ENCODE measurements at places on chromosomes 2 and 18.

GRCh38 chr2:217970206-217970605 is 32.6 kb downstream of the TNS1 start:
- no peak for DNase-seq

- no peak for DNase-seq
These were observed 50.1 kb downstream of the CDH19 start for GRCh38 chr18:66553824-66554223.

- no peak for DNase-seq
These were observed 325.6 kb downstream of the TXNL1 start for GRCh38 chr18:56312551-56313335.

DNA sequence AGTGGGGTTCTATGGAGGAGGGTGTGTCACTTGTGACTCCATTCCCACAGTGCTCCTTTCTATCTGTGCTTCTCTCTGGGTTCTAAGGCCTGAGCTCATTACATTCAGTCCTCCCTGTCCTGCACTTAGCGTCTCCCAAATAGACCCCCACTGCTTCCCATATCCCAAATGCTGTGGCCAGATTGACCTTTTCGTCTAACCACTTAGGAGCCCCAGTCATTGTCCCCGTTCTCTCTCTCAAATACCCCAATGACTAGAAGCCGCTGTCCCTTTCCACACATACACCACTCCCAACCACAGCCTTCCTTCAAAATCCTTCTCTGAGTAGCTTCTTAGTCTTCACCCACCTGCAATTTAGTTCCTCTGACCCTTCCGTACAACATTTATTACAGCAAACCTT is 146.5 kb downstream of the TRIM43 start:
- no peak for DNase-seq

- DNase-seq = no peak
These were observed 437.6 kb downstream of the ZEB2 start for GRCh38 chr2:144082327-144082726.

- no peak for DNase-seq
These were observed 835.9 kb upstream of the CHAC2 start for GRCh38 chr2:52931660-52932059.

GRCh38 chr2:241291153-241291552 is 24.3 kb downstream of the HDLBP start:
- no peak for DNase-seq

GRCh38 chr2:52668724-52669123 is 1098.9 kb upstream of the CHAC2 start:
- DNase-seq = no peak

- DNase-seq = no peak
These were observed 2.2 kb downstream of the IL1RN start for GRCh38 chr2:113129519-113130078.

DNA sequence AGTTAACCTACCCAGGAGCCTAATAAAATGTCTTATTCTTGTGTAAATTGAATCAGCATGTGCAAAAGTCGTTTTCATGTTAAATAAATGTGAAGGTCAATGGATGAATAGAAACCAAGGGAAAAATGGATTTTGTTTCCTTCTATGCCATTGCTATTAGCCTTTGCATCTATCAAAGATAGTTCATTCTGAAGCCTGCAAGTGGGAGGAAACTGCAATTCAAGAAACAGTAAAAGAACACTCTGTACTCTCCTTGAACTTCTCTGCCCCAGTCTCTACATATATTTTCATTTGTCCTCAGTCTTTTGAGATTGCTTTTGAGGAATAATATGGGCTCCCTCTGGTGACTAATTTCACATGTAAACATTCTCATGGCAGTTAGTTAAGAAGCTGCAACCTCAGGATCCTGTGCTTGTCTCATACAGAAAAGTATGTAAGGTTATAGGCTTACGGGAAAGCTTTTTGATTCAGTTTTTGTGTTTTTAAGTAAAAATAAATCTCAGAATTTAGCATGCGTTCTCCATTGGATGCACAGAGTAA is 1590.0 kb upstream of the LRRTM1 start:
- peak; percentile 55 for DNase-seq

DNA sequence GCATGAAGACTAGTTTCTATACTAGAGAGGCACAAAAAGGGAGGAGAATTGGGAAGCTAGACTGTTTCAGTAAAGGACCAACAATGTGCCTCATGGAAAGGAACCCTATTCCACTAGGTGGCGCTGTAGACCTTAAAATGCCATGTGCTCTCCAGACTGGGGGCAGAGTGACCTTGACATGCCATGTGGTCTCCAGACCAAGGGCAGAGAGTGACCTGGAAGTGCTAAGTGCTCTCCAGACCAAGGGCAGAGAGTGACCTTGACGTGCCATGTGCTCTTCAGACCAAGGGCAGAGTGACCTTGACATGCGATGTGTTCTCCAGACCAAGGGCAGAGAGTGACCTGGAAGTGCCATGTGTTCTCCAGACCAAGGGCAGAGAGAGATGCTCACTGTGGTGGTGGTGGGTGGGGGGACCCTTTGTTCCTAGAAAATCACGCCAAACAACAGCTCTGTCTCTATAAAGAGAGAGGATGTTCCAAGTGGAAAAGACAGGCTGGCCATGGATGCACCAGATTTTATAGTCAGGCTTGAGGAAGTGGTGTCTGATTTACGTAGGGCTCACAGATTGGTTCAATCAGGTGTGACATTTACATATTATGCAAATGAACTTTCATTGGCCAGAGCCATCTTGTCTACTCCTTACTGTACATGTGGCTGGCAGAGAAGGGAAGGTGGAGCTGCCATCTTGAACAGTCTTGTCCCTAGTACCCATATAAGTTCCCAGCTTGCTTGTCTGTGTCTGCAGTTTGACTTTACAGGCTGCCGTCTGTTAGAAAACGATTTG is 344.0 kb upstream of the DDX18 start:
- DNase-seq = peak; percentile 37

DNA sequence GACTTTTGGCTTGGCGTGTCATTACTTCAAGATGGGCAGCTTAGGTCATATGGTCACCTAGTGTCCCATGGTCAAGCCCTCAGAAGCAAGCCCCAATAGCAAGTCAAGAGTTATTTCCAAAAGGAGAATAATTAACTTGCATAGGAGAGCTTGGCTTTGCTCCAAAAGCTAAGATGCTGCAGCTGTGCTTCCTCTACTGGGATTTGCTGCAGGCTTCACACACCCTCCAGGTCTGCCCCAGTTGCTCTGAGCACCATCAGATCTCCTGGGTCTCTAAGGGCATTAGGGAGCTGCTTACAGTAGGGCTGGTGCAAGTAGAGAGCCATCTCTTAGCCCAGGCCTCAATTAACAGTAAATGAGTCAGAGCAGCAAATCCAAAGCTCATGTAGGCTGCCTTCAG is 46.6 kb downstream of the THUMPD2 start:
- no peak for DNase-seq

- DNase-seq = no peak
These were observed 153.7 kb downstream of the PRKCE start for GRCh38 chr2:45804987-45805755.

- DNase-seq = no peak
These were observed 8.2 kb downstream of the WDR54 start for GRCh38 chr2:74429487-74430451.

GRCh38 chr2:96131813-96132745 is 6.2 kb downstream of the ASTL start:
- DNase-seq = no peak

GRCh38 chr2:136375017-136375901 is 257.3 kb upstream of the CXCR4 start:
- DNase-seq = no peak

DNA sequence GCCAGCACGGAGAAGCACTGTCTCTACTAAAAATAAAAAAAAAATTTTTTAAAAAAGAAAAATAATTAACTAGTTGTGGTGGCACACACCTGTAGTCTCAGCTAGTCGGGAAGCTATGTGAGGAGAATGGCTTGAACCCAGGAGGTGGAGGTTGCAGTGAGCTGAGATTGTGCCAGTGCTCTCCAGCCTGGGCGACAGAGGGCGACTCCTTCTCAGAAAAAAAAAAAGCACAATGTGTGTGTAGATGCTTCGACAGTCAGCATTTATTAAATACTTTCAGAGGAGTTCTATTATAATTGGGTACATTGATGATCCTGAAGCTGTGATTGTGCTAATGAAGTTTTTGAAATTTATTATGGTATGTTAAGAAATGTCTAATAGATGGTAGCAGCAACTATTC is 46.5 kb downstream of the XIRP2 start:
- no peak for DNase-seq

DNA sequence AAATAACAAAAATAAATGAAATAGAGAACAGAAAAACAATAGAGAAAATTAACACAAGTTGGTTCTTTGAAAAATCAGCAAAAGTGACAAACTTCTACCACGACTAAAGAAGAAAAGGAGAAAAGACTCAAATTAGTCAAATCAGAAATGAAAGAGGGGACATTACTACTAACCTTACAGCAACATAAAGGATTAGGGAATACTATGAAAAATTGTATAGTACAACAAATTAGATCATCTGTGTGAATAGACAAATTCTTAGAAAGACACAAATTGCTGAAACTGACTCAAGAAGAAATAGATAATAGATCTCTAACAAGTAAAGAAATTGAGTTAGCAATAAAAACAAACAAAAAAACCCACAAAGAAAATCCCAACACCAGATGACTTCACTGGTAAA is 48.5 kb upstream of the PGAP1 start:
- no peak for DNase-seq

GRCh38 chr18:66616523-66616983 is 12.7 kb upstream of the CDH19 start:
- DNase-seq = peak; percentile 12

- no peak for DNase-seq
These were observed 345.2 kb upstream of the RND3 start for GRCh38 chr2:150832686-150833085.

- no peak for DNase-seq
These were observed 125.4 kb downstream of the MGAT5 start for GRCh38 chr2:134379293-134379692.

GRCh38 chr2:216775043-216775453 is 79.7 kb upstream of the IGFBP5 start:
- peak; percentile 97 for DNase-seq

DNA sequence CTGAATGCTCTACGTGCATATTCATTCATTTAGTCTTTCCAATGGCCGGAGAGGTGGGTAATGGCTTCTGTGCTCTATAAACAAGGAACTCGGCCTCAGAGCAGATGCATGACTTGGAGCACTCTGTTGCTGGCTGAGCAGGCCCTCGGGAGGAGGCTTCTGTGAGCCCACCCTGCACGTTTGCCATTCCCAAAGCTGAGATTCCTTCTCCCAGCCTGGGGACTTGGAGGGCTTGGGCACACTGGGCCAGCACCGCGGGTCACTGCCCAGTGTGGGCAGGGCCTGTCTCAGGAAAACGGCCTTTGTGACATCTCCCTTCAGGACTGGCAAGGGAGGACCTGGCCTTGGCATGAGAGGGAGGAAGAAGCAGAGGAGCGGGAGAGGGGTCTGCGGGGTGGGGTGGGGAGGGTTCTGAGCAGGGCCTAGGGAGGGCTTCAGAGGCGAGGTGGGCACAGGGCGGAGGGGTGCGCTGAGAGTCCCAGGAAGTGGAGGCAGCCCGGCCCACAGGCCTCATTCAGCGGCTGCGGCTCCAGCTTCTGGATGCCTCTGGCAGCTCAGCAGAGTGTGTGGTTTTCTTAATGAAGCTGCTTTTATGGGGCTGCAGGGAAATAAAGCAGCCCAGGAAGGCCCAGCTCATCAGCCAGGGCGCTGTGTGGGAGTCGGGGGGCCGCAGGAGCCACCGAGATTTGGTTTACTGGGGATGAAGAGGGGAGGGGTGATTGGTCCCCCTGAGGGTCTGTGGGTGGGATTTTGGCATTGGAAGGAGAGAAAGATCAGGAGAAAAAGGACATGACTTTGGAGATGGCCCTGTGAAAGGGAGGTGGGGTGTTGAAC is 51.7 kb upstream of the OTOF start:
- DNase-seq = no peak

DNA sequence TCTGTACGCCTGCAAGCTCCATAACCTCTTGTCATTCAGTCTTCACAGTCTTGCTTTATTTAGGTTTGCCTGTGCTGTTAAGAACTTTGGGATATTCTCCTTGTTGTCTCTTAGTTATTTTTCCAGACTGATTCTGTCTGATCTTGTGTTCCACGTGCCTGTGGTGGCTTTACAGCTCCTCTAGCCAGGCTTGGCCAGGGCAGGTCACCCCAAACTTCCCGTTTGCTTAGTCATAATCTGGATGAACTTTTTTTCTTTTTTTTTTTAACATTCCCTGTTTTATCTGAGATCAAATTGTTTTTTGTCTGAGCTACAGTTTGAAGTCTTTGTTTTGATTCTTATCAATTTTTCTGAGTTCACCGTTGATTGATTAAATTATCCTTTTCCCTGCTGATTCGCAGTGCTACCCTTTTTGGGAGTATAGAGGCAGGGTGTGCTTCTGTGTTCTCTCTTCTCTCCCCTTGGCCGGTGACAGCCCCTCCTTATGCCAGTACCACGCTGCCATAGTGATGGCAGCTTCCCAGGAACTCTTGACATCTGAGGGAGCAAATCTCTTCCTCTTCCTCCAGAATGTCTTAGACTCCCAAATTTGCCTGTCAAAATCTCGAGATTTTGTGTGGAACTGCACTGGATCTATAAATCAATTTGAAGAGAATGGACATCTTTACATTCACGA is 2.5 kb downstream of the SP100 start:
- no peak for DNase-seq

- DNase-seq = no peak
These were observed 224.1 kb upstream of the DPP10 start for GRCh38 chr2:114218383-114218782.

- no peak for DNase-seq
These were observed 585.0 kb upstream of the HS6ST1 start for GRCh38 chr2:128903637-128904036.

- no peak for DNase-seq
These were observed 29.1 kb downstream of the ACVR2A start for GRCh38 chr2:147873859-147874483.

DNA sequence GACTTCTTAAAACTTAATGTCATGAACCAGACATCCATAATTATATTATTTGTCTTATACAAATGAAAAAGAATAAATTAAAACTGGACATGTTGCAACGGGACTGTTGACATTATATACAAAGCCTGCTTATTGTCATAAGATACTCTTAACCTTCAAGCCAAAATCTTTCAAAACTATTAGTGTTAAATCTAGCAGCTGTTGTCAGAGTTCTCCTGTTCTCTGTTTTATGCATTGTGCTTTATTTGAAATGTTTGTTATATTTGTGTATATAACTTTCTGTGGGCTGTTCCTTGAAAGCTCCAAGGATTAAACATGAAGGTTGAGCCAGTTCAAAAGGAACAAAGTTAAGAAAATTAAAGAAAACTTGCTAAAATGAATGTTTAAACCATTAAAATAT is 335.5 kb upstream of the NT5C1B start:
- DNase-seq = no peak

GRCh38 chr2:2158189-2158826 is 172.8 kb downstream of the MYT1L start:
- DNase-seq = no peak

DNA sequence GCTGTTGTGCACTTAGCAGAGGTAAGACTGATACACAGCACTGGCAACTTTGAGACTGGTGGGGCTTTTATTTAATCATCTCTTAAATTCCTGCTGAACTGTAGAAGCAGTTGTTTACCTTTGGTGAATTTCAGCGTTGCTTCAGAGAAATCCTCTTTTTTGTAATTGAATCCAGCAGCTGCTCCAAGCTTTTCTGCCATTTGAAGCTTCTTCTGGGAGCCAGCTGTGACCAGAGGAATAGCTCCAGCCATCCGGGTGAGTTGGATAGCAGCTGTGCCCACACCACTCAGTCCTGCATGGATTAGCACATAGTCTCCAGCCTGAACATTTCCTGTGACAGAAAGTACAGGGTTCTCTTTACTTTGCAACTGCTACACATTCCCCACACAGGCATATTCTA is 3.9 kb downstream of the TP53I3 start:
- DNase-seq = no peak

- no peak for DNase-seq
These were observed 94.5 kb upstream of the CCDC150 start for GRCh38 chr2:196544906-196545433.

GRCh38 chr2:231640241-231640640 is 47.6 kb downstream of the TEX44 start:
- no peak for DNase-seq
